ENCODE measurements at places on chromosomes 1 and 21.

DNA sequence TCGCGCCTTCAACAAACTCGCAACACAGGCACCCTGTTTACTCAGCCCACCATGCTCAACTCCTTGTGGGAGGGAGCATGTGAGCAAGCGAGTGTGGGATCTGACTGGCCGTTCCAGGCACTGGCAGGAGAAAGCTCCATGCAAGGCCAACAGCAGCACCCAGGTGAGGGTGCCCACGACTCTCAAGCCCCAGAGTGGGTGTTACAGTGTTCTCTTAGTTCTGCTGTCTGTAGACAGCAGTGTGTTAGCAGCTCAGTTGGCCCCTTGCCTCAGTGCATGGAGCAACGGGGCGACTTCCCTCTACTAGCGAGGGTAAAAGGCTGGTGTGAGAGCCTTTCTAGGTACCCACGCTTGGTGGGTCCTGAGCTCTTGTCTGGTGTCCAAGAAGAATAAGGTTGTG is 114.6 kb downstream of the PIGK start:
- no peak for DNase-seq

GRCh38 chr1:5917591-5918274 is 74.5 kb downstream of the NPHP4 start:
- no peak for DNase-seq

GRCh38 chr1:159960721-159961381 is 6.8 kb upstream of the SLAMF9 start:
- no peak for DNase-seq

DNA sequence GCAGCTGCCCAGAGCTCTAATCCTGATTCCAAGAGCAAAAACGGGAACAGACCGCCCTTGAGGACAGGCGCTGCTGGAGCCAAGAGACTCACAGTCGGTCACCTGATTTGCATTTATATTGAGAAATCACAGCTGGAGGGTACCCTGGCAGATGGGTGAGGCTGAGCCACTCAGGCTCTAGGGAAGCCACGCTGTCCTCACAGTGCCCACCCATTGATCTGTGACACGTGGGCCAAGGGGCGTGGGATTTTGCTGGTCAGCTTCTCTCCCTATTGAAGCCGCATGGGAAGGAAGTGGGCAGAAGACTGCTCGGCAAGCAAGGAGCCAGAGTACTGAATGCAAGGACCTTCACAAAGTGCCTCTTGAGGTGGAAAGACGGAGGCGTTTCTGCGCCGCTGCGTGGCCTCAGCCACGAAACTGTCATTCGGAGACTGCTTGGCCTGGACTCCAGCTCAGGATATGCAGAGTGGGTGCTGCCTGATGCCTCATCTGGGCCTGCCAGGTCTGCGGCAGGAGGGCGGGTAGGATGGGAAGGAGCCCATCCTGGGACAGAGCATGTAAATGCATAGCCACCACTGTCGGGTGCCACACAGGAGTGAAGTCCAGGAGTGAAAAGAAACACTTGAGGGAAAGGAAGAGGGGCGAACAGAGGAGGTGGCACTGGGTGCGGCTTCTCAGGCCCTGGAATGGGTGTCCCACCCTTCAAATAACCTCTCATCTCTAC is 139.8 kb downstream of the PGBD5 start:
- no peak for DNase-seq

DNA sequence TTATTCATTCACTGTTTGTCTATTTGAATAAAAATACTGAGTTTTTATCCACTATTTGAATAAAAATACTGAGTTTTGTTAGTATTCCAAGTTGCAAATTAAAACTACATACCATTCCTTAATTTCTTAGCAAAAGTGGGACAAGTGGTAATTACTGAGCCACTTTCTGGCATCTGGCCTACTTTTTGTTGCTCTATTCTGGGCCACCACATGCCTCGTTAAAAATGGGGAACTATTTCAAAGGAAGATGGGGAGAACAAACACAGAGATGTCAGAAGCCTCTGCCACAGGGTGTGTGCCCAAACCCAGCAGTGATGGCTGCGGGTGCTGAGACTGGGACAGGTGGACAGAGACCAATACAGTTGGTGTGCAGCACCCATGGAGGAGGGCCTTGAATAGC is 14.6 kb downstream of the PIGP start:
- DNase-seq: no peak

DNA sequence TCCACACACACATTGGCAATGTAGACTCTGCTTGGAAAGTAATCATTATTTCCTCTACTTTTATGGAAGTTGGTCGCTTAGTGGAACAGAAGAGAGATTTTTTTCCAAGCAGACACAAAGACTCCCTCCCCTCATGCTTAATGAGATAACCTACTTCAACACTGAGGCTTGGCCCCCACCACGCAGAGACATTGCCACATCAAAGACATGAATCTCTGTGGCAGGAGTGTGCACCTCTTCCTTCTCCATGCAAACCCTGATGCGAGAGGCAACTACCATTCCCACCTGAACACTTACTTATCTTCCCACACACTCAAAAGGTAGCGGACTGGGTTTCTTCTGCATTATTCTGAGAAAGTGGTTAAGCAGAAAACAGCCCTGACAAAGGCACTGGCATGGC is 37.3 kb upstream of the LPAR3 start:
- no peak for DNase-seq

DNA sequence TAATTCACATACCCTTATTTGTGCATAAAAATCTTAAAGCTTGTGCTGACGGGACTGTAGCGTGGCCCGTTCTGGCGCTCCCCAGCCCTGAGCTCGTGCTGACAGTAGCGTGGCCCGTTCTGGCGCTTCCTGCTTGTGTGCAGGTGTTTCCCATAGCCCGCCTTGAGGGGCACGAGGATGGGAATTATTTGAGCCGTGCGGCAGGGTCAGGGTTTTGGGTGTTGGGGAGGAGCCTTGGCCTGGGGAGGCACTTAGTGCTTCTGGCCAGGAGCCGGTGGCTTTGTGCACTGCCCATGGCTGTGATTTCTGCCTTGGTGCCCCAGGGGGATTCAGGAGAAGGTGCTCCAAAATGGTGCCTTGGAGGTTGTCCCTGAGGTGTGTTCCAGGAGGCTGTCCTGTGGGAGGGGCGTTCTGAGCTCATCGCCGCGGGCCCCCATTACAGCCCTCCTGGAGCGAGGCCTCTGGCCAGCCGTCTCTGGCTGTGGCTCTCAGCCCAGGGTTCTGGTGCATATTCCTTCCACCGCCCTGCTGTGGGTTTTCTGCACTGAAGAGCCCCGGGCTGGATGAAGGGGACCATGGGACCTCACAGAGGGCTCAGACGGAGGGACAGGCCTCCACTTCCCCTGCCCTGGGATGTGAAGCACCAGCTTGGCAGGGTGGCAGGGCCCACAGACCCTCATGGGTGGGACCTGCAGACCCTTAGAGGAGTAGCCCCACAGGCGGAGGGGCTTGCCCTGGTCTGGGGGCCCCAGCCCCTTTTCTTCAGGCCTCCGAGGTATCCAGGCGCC is 6.6 kb downstream of the SLX9 start:
- no peak for DNase-seq

DNA sequence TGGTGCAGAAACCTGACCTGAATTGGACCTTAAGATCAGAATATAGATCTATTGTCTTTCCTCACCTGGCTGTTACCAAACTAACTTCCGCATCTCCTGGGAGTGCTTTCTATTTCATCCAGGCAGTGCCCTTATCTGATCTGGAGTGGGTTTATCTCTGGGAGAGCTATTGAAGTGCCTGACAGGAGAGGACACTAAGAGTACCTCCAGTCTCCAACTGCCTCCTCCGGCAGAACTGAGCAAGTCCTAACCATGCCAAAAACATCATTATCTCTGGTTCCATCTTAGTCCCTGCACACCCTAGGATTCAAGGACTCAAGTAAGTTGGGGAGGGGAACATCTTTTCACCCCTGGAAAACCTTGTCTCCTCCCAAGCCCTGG is 12.4 kb upstream of the KCNJ15 start:
- no peak for DNase-seq

GRCh38 chr1:230176326-230176725 is 109.3 kb downstream of the GALNT2 start:
- no peak for DNase-seq

- no peak for DNase-seq
Measured at GRCh38 chr1:233252441-233252840, 43.1 kb downstream of the PCNX2 start.

DNA sequence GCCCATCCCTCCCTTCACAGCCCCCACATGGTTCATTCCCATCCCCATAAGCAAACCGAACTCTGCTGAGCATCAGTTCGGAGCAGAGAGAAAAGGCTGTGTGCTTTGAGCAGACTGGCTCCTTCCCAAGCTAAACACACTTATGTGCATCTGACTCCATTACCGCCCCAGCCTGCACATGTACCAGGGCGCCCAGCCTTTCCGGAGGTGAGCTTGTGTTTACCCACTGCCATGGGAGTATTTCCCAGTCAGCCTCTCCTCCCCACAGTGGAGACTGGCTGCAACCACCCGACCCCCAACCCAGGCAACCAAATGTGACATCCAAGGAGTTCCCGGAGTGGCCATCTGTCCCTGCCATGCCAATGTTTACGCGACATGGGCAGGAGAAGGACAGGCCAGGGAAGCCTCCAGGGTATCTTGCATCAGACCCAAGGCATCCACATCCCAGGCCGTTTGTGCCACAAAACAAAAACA is 9.4 kb downstream of the TIAM1 start:
- DNase-seq: no peak

DNA sequence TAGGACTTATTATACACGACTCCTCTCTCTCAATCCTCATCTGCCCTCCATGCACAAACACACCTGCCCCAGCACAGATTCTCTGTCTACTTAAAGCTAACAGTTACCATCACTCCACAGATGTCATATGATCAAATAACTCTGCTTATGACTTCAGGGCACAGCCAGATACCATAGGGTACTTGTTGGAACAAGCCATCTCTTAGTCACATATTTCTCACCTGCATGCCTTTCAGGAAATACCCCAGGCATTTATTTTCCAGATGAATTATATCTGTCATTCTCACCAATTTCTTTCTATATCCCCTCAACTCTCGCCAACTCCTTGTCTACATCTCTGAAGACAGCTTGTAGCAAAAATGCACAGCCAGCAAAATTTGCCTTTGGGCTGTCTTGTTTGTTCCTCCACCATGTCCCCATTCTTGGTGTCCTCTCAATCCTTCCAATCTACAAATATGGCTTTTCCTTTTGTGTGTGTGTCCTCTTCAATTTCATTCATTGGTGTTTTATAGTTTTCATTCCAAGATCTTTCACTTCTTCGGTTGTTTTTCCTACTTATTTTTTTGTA is 353.9 kb upstream of the CAMK1G start:
- no peak for DNase-seq

DNA sequence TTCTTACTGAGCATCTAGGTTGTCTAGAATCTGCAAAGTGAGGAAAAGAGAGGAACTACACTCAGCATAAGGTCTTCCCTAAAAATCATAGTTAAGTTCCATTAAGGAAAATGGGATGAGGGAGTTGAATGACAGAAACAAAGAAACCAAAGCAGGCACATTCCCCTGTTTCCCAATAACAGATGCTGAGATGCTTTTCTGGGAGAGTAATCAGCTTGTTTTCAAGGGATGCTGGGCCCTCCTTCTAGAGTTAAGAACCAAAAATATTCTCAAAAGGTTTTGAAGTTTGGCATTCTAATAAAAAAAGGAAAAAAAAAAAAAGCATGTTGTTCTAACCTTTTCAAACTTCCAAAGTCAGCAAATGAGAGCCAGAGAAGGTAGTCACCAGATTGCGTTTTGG is 105.2 kb upstream of the ZNF648 start:
- no peak for DNase-seq

DNA sequence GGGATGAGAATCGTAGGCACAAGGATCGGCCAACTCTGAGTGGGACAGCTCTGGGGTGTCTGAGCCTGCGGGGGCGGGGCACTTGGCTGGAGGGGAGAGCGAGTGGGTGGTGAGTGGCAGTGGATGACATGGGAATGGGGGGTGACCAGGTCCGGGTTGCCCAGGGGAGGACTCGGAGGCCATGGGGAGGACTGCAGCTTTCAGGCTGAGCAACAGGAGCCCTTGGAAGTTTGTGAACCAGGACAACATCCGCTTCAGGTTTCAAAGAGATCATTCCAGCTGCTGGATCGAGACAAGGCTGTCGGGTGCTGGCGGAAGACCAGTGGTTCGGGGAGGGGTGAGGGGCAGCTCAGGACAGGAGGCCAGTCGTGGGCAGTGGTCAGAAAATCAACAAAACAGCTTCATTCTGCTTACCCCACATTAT is 124.4 kb upstream of the IRF2BP2 start:
- DNase-seq: no peak

DNA sequence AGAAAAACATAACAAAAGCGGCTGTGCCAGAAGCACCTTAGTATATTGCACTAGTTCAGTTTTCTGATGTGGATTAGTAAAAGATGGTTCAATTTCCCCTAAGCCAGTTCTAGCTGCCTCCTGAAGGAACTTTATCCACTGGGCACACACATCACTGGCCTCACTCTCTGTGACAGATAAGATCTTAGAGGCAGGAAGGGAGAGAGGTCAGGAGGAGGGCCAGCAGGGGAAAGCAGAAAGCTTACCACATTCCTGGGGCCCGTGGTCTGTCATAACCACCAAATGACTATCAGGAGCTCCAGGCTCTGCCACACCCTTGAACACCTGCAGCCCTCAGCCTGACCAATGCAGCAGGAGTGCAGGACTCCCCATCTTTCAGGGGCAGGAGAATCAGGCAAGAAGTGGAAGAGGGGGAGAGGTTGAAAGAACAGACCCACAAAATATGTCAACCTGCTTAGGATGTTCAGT is 37.8 kb downstream of the LRRC71 start:
- DNase-seq: no peak

- no peak for DNase-seq
Measured at GRCh38 chr1:43563876-43564539, 33.3 kb downstream of the PTPRF start.

GRCh38 chr1:173122344-173122935 is 71.7 kb upstream of the TNFSF18 start:
- no peak for DNase-seq

- DNase-seq: no peak
Measured at GRCh38 chr1:46749921-46750404, 31.0 kb upstream of the EFCAB14 start.

DNA sequence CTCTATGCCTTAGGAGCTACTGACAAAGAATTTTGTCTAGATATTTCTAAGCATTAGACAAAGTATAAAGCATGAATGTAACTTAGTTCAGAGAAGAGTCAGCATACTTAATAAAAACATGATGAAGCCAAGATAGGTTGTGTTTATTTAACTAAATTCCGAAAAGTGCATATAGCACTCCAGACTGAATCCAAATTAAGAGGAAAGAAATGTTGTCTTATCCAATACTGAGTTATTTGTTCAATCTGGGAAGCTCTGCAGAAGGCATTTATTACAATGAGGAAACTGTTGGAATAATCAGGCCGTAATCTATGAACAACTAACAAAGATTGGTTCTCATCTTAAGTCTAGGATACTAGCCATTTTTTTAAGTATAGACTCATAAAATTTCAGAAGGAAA is 100.2 kb downstream of the TNFSF18 start:
- DNase-seq: no peak

GRCh38 chr1:108050158-108050557 is 85.2 kb upstream of the VAV3 start:
- DNase-seq: no peak

Measured in NCI-H1417 treated with DMSO at 0.1 percent for 48 hours (cell line).